ENCODE measurements at places on chromosomes 12 and 14.
A peak's percentile ranks its signal among the peaks of the same experiment; 100 is the strongest.

GRCh38 chr14:57071639-57072038, 197.1 kb downstream of the EXOC5 start:
- no peak for DNase-seq

- peak; percentile 58 for DNase-seq
Observed at GRCh38 chr12:111767362-111768158, 827 bp downstream of the ALDH2 start.

GRCh38 chr14:51333901-51334521, 94.0 kb downstream of the TMX1 start:
- DNase-seq: no peak

DNA sequence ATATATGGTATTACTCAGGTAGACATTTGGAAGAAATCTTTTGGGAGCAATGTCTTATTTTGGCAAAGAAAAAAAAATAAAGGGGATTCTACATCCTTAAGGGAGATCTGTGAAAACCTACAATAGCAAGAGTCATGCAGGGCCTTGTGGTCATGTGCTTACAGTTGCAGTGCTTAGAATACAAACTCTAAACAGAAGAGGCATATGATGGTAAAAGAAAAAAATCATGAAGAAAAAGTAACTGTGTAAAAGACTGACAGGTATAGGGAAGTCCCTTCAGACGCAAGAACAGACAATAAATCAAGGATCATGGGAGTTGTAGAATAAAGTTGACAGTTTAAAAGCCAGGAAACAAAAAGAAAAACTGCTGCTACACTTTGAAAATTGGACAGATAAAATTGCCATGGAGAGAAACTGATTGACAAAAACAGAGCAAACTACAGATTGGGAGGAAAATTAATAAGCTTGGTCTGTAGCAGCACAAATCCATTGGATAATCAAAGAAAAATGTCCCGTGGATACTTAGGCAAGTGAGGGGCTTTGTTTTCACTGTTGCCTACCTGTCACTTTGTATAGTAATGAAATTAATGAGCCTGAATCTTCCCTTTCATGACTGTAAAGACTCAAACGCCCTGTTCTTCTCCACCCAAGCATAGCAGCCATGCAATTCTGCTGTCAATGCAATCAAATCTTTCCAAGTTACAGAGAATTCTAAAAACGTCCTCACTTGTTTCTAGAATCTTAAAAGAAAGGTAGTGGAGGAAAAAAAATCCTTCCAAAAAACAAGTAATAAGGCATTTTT, 402.0 kb downstream of the SYT1 start:
- no peak for DNase-seq

DNA sequence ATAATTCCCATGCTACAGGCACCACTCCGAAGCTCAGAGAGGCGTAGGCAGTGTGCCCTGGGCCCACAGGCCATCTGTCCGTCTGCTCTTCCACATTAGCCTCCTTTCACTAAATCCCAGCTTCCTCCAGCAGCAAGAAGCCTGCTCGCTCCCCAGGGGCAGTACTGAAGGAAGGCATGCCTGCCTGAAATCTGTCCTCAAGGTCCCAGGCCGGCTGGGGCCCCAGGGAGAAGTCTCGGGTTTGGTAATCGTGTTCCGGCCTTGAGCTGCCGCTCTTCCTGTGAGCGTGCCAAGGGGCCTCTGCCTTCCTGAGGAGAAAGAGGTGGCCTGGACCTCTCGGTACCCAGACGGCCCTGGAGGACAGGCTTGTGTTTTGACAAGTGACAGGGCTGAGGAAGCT, 15.2 kb upstream of the DLK1 start:
- DNase-seq: no peak

- no peak for DNase-seq
Observed at GRCh38 chr12:80690090-80690489, 17.3 kb upstream of the MYF6 start.

- peak; percentile 38 for DNase-seq
Observed at GRCh38 chr12:65881965-65882413, 57.7 kb downstream of the HMGA2 start.

GRCh38 chr12:78970041-78970440, 105.5 kb downstream of the SYT1 start:
- DNase-seq: no peak

- no peak for DNase-seq
Observed at GRCh38 chr12:28413460-28414109, 223.3 kb downstream of the CCDC91 start.

DNA sequence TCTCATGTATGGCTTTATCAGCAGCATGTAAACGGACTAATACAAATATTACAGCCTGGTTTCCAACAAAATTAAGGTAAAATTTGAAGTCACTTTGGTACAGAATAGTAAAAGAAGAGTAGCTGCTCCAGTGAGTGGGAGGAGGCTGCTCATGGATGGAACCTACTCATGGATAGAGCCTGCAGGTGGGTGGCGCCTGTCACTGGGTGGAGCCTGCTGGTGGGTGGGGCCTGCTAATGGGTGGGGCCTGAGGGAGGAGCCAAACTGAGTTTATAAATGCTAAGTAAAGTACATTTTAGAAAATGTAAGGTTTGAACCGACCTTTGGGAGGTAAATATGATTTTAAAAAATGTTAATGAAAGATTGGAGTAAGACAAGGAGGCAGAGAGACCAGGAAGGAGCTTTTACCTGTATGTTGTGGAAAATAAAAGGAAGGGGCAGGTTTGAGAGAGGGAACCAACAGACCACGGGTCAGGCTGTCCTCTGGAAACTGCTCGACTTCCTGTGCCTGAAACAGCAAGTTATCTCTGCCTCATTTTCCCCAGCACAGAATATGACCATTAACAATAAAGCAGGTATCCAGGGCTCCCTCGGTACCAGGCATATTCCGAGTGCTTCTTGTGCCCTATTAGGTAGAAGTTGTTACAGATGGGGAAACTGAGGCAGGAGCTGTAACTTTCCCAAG, 55.9 kb upstream of the SEL1L start:
- DNase-seq: no peak

DNA sequence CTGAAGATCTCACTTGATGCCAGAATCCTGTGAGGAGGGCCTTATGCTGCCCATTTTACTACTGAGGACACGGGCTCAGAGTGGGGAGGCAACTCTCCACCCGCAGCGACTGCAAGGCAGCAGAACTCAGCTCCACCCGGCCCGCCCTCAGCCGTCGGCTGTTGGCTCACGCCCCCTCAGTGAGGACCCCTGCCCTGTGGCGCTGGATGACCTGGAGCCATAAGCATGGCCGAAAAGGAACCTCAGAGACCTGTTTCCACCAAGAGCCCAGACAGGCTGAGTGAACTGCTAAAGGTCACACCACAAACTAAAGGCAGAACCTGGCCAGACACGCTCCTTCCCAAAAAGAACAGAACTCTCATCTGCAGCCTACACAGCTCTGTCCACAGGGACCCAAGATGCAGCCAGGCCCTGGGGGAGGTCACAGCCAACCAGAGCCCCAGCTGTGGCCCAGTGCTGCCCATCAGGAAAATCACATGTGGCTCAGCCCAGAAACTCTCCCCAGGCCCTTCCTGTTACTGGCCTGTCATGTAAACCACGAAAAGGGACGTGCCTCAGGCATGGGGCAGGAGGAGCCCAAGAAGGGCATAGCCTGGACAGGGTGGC, 32.8 kb downstream of the CCNK start:
- no peak for DNase-seq

GRCh38 chr12:50024805-50025186, 498 bp downstream of the RACGAP1 start:
- DNase-seq: peak; percentile 35

DNA sequence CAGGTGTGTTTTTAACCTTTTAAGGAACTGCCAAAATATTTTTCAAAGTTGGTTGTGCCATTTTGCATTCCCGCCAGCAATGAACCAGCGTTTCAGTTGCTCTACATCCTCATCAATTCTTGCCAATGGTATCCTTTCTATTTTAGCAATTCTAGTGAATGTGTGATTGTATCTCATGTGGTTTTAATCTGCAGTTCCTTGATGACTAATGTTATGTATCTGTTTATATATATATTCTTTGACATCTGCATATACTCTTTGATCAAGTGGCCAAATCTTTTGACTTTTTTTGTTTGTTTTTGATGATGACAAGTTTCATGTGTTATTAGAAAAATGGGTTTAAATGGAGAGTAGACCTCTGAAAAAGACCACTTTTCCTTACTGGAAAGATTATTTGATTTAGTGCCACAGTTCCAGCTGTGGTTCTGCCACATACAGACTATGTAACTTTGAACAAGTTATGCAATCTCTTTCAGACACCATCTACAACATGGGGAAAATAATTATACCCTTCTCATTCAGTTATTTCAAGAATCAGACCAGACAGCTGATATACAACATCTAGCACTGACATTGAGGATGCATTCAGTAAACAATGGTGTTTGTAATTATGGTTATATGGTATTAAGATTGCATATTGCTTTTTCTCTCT, 146.3 kb upstream of the CNOT2 start:
- no peak for DNase-seq

- DNase-seq: no peak
Observed at GRCh38 chr12:41724216-41724615, 420.5 kb downstream of the GXYLT1 start.

All from GM23338 (cell line).